Left cardiac atrium (tissue), 4 donors: ENCODE measurements at places on chromosomes 5 and 9.

- DNase-seq: no peak
Observed at GRCh38 chr9:11349187-11349586, 736.4 kb upstream of the PTPRD start.

GRCh38 chr9:36486329-36486932 is 86.3 kb upstream of the MELK start:
- DNase-seq: no peak

DNA sequence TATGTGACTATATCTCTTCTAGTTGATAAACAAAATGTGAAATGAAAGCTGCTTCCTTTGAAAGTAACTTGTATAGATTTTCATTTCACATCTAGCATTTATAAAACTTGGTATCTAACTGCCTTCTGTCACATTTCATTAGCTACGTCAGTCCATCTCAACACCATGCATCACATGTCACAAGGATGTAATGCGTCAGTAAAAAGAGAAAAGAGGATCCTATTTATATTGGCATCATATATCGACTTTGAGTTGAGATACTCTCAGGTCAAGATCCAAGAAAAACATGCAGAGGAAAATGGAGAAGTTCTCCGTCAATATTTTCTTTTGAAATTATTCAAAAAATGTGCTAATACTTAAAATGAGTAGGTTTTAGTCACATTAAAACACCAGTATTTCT is 1211.2 kb downstream of the EFNA5 start:
- DNase-seq: no peak

DNA sequence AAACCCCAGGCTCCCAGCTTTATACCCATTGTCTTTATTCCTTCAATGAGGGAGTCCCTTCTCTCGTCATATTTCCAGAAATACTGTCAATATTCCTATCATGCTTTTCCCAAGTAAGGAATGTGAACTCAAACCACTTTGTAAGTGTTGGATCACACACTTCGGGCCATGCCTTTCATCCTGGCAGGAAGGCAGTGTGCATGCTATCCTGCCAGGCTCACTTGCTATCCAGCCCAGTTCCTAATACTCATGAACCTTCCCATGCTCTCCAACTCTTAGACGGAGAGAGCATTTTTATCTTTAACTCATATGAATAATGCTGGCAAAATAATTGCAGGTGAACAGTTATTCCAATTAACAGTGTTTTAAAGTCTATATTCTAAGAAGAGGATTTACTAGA is 639.9 kb upstream of the ACO1 start:
- DNase-seq: no peak

GRCh38 chr5:94361832-94362796 is 256.3 kb downstream of the KIAA0825 start:
- DNase-seq: no peak

DNA sequence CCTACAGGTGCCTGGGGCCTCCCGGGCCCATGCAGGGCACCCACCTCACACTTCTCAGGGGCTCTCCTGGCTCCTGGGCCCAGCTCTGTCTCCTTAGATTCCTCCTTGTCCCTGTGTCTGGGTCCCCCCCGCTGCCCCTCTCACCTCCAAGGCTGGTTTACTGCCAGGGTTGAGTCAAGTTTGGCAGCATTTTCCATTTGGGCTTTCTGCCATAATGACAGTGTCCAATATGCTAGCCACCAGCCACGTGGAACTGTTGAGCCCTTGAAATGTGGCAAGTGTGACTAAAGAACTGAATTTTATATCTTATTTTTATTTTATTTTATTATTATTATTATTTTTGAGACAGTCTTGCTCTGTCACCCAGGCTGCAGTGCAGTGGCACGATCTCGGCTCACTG is 1.9 kb downstream of the TTC16 start:
- no peak for DNase-seq

DNA sequence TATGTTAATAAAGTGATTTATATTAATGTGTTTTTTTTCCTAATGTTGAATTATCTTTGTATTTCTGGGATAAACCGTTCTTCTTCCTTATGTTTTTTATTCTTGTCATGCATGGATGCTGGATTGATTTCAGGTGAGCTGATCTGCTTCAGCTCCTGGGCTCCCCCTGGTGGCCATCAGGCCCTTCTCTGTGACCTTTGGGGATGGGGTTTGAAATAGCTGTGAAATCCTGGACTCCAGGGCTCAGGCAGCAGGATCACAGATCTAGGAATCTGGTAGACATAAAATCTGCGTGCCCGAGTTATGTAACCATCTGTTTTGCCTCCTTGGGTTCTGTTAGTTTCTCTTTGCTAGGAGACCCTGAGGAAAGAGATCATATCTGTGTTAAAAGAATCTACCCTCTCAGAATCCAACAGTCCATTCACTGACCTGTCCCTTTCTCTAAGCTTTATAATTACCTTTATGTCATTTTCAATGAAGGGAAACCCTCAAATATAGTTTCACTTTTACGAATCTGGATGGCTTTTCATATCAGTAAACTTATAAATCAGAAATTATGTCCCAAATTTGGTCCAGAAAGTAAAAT is 12.2 kb upstream of the OR13J1 start:
- peak; percentile 88 for DNase-seq

GRCh38 chr9:74503219-74503618 is 6.1 kb downstream of the RORB start:
- DNase-seq: no peak

- no peak for DNase-seq
Observed at GRCh38 chr5:115785381-115786065, 30.9 kb downstream of the CDO1 start.

GRCh38 chr5:14217587-14217986 is 74.4 kb downstream of the TRIO start:
- no peak for DNase-seq

- DNase-seq: no peak
Observed at GRCh38 chr5:7686794-7687193, 164.1 kb downstream of the CFAP90 start.

GRCh38 chr9:71858102-71858798 is 52.7 kb downstream of the ABHD17B start:
- no peak for DNase-seq

DNA sequence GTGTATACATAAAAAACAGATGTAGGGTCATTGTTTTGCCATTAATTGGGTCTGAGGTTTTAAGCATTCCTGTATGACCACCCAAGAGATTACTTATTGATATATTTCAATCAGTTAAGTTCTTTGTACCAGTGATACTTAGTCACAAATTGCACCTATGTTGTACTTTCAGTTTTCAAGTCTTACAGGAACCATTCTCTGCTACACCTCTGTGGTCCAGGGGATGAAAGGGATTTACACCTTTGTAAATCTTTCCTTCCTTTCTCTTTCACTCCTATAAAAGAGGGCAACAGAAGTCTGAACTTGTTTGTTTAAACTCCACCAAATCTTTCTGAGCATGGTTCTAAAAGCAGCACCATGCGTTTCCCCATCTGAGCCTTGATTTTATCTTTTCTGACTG is 86.1 kb downstream of the DEPDC1B start:
- DNase-seq: no peak
